ENCODE measurements at places on chromosomes 7 and 10.

DNA sequence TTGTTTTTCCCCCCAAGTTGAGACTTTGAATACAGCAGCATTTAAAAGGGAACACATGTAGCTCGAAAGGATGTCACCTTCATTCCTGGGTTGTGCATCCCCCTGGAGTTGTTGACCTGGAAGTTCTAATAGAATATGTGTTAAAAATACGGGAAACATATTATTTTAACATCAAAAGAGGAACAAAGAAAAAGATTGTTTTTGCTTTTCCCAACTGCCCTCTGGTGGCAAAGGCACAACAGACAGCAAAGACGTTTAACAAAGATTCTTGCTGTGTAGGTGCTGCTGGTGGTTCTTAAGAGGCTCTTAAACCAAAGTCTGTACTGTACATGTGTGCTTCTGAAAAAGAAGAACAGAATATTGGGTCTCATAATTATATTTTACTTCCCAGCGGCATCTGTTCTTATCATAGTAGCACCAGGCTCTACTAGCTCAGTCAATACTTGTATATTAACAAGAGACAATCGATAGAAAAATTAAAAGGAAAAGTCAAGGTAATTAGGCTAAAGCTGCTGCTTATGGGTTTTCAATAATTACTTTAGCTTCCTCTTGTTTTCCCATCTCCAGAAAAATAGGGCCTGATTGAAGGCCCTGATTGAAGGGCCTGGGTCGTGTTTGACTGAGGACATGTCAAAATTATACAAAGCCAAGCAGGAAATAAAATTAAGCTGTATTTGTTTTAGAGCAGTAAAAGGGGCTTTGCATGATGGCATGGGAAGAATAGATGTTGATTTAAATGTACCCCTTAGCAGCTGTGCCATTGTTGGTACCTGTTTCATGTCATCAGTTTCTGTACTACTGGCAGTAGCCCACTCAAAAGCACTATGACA, 384.2 kb upstream of the LRGUK start:
- DNase-seq: no peak

DNA sequence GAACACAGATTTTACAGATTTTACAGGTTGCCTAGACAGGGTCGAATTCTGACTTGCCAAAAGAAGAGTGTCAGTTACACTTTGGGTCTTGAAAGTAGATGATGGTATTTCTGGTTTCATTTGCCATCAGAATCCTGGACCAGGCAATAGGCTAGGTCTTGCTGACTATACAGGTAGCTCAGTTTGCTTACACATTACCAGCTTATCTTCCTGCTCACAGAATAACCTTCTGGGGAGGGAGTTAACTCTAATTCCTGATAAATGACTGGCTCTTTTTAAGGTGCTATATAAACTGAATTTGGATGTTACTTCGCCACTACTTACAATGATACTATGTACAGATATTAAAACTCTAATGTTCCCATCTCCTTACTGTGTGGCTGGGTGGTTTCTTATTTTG, 39.8 kb downstream of the GBF1 start:
- no peak for DNase-seq

- DNase-seq: no peak
Observed at GRCh38 chr10:83961620-83962019, 177.7 kb upstream of the GHITM start.

GRCh38 chr7:32206488-32206887, 136.3 kb upstream of the PDE1C start:
- DNase-seq: no peak

DNA sequence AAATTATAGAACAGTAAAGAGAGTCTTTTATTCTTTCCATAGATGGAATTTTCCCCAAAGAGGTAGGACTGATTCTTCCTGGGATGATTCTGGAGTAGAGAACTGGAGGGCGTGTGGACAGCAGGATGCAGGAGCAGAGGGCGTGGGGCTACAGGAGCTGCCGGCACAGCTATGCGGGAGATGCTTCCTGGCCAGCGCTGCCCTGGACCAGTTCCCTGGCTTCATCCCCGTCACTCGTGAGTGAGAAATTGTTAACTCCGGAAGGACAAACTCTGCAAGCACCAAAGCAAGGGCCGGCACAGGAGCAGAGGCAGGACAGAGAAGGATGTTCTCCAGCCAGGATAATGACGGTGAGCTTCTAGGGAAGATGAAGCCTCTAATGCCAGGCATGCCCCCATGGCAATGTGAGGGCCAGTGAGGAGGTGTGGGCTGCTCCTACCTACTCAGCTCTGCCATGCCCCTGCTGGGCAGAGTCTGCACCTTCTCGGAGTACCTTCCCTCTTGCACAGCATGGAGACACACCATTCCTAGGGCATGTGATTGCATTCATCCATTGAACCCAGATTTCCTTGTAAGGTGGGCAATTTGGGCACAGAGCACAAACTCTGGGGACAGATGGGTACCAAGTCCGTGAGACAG, 760.9 kb upstream of the IGFBP3 start:
- DNase-seq: no peak

DNA sequence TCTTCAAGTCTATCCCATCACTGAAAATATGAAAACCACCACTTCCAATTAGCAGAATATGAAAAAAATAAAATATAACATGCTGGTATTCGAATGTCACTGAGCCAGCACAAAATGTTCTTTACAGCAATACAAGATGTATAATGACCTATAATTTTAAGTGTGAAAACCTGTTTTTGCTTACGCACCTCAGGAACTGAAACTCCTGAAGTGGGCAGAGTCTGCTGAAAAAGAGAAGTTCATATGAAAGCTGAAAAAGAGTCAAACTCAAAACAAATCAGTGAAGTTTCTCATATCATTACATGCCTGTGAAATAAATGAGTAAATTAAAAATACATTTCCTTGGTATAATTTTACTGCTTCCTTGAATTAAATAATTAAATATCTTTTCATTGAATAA, 272.5 kb downstream of the DGKB start:
- DNase-seq: no peak

DNA sequence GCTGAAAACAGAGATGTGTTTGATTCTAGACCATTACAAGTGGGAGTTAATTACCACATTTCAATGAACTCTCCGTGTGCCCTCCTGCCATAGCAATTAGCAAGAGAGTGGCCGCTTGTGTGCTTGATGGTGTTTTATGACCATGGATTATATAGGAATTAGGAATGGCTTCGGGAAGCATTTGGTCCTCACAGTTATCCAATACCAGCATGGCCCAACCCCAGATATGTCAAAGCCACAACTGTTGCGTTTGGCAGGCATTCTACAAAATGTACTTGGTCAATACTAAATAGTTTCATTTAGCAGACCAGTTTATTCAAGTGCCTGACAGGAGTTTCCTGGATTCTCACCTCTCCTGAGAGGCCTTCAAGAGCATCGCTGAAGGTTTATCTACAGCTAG, 509.0 kb upstream of the GALNT17 start:
- DNase-seq: no peak

GRCh38 chr10:75547391-75548298, 116.2 kb downstream of the LRMDA start:
- DNase-seq: no peak

DNA sequence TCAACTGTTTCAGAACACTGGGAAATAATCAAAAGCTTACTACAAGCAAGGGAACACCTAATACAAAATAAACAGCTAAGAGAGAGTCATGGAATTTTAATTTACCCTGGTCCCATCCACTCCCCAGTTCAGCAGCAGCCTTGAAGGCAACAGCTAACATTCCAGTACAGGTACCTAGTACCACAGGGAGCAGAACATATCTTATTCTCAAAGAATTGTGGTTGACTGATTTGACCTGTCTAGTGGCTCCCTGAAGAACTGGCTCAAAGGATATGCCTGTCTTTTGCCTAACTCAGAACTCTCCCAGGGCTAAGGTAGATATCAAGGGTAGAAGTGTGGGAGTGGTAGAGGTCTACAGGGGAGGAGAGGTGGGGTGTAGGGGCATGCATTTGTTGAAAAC, 32.3 kb downstream of the SMURF1 start:
- DNase-seq: no peak

- DNase-seq: no peak
Observed at GRCh38 chr10:61390851-61391250, 62.3 kb downstream of the TMEM26 start.

DNA sequence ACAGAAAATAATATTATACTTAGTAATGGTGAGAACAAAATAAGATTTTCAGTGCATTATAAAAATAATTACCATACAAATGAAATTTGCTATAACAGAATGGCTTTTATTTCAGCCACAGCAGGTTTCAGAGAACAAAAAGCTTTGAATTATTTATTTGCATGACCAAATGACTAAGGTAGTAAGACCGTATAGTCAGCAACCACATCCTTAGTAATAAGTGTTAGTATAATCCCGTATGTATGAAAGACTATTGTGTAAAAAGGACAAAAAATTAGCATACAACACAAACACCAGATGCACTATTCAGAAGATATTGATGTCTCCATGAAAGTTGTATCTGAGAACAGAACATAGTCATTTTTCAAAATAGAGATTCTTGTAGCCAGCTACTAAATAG, 12.2 kb downstream of the PDZD8 start:
- DNase-seq: no peak

DNA sequence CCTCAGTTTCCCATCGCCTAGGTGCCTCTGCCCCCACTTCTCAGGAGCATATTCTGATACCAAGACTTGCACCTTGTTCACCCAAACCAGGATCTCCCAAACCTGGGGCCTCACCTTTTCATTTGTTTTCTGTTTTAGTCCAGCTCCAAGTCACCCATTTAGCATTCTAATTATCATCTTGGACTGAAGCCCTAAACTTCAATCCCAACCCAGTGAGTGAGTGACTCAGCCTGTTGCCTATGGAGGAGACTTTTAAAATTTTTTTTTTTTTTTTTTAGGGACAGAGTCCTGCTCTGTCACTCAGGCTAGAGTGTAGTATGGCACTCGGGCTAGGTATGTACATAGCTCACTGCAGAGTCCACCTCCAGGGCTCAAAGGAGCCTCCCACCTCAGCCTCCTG, 378.9 kb upstream of the AUTS2 start:
- DNase-seq: no peak

DNA sequence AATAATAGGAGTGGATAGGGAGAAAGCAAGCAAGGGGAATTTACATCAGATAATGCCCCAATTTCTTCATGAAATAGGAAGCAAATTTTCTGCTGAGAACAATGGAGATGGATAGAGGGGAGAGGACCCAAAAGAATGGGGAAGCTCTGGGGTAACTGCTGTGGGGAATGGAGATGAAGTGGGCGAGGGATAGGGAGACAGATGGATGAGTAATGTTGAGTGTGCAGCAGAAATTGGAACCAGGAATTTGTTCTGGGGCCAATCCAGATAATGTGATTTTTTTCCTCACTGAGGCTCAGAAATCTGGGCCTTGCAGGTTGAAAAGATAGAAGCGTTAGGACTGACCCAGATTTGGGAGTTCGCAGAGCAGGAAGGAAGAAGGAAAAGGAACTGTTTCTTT, 24.5 kb upstream of the MRC1 start:
- DNase-seq: no peak

- no peak for DNase-seq
Observed at GRCh38 chr10:63751836-63752235, 230.6 kb downstream of the REEP3 start.

- no peak for DNase-seq
Observed at GRCh38 chr7:18289788-18290187, 205.8 kb upstream of the HDAC9 start.

GRCh38 chr7:73985737-73986141, 42.2 kb upstream of the ELN start:
- DNase-seq: no peak

- DNase-seq: no peak
Observed at GRCh38 chr7:77540402-77540822, 3.3 kb downstream of the PTPN12 start.

DNA sequence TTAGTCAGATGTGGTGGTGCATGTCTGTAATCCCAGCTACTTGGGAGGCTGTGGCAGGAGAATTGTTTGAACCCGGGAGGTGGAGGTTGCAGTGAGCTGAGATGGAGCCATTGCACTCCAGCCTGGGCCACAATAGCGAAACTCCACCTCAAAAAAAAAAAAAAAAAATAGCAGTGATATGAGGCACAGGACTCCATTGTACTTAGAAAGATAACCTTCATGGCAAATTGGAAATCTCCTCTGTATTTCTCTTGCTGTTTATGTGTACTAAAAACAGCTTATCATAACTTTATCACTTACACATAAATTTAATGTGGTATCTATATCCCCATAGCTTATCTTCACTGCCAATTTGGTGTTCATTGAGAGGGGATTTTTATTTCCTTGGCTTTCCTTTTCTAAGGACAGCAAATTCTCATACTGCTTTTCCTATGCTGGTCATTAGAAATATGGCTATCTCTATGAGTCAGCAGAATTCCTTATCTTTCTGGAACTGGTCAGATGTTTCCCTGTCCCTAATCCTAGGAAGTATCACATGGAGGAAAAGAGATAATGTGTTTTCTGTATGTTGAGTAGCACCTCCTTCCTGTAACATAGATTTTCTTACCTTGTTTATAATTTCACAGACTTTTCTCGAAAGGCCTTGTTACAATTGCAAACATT, 40.6 kb upstream of the ZEB1 start:
- DNase-seq: no peak

DNA sequence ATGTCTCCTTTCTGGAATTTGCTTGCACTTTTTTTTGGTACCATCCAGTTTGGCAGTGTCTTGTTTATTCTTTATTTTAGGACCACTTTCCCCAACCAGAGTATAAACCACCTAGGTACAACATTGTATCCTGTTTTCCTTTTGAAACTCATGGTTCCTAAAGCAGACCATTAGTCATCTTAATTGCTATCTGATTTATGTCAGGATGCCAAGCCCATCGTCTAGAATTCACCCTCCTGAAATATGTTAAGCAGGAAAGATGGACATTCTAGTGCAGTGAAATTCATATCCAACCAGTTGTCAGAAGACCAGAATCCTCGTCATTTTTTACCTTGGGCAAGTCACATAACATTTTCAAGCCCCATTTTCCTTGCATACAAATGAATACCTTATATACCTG, 223.6 kb upstream of the KMT2E start:
- no peak for DNase-seq

DNA sequence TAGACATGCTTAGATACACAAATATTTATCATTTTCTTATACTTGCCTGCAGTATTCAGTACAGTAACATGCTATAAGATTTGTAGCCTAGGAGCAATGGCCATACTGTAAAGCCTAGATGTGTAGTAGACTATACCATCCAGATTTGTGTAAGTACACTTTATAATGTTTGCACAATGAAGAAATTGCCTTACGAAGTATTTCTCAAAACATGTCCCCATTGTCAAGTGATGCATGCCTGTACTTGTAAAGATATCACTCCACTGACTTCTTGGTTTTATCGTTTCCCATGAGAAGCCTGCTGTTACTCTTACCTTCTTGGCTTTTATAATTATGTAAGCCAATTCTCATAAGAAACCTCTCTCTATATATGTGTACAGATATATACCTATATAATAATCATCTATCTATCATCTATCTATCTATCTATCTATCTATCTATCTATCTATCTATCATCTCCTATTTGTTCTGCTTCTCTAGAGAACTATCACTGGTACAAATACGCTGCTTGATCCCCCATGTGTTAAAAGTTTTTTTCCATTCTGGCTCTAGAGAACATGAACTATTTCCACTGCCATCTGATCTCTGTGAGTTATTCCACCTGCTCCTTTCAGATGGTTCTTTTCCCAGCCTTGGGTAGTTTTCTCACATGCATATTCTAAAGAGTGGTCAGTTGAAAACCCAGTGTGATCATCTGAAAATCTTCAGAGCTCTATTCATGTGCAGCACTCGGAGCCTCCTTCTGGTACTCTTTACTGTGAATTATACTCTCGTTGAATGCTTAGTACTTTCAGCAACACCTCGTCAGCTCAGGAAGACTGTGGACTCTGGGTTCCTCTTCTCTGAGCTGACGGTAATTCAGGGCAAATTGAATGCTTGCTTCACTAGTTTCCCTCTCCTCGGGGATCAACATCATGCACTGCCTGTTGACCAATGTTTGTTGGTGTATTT, 14.5 kb upstream of the VCL start:
- DNase-seq: no peak
